ENCODE measurements at places on chromosomes 5 and 9.
A peak's percentile ranks its signal among the peaks of the same experiment; 100 is the strongest.

DNA sequence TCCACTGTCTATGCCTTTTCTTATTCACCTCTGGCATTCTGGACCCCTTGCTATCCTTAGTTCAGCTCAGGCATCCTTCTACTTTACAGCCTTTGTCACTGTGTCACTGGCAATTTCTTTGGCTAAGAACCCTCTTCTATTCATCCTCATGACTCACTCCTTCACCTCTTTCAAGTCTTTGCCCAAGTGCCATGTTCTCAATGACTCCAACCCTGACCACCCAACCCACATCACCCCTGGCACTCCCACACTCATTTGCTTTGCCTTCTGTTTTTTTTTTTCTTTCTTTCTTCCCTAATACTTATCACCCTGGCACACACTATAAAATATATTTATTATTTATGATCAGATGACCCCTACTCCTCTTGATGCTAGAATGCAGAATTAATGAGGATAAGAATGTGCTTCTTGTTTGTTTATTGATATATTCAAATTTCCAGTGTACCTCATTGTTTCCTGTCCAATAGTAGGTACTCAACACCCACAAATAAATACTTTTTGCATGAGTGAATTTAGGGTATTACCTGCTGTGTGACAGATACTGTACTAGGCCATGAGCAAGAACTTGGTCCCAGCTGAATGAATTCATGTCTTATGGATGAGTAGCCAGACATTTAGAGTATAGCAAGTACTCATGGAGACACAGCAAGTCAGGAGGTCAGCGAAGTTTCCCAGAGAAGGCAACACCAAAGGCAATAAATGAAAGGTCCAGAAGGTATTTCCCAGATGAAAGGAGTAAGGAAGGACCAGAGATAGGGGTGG lies 236.1 kb downstream of the PAPPA start:
- DNase-seq = no peak

- DNase-seq = no peak
These were observed 63.8 kb upstream of the RNF130 start for GRCh38 chr5:180135128-180135955.

DNA sequence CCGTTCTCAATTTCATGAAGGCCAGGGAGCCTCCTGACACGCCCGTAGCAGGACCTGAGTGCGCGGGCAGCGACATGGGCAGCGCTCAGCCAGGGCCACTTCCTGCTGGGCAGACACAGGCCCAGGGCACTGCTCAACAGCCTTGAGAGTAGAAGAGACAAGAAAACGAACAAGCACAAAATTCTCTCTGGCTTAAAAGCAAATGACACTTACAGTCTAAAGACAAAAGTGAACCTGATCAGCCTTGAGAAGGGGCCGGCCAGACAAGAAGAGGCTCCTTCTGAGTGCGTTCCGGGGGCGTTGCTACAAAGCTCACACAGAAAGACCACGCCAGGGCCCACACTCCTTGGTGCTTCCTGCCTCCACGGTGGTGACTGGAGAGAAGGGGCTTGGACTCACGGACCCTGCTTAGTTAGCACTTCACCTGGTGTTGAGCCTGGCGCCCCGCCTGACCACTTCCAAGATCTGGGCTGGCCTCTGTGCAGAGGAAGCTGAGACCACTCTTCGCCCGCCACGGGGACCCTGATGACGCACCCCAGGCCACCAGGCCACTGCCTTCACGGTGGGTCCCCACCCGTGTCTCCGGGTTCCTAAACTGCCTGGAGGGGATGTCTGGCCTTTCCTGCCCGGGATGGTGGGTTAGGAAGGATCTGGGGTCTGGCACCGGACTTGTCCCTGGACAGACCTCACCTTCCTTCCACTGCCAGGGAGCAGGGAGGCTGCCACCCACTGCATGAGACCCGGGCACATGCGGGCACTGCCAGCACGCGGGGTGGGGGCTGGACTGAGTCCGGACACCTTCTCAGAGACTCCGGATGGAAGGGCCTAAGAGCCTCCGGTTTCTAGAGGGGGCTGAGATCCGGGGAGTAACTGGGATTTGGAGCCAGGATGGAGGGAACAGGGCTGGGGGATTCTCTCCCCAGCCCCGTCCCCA lies 1.3 kb downstream of the SLC12A7 start:
- no peak for DNase-seq

DNA sequence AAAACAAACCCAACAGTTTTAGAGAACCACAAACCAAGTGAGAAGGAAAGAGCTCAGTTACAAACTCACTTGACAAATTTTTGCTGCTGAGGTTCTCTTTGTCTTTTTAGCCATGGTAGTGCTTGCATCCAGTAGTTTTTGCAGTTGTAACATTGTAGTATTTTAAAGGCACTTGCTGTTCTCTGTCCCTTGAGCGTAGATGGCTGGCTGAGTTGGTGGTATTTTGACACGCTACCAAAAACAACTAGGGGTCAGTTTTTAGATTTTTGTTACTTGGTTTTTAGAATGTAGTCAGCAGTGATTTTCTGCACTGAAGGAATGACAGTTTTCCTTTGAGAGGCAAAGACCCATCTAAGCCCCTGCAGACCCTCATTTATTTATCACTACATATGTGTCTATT lies 58.0 kb downstream of the TLE4 start:
- no peak for DNase-seq

DNA sequence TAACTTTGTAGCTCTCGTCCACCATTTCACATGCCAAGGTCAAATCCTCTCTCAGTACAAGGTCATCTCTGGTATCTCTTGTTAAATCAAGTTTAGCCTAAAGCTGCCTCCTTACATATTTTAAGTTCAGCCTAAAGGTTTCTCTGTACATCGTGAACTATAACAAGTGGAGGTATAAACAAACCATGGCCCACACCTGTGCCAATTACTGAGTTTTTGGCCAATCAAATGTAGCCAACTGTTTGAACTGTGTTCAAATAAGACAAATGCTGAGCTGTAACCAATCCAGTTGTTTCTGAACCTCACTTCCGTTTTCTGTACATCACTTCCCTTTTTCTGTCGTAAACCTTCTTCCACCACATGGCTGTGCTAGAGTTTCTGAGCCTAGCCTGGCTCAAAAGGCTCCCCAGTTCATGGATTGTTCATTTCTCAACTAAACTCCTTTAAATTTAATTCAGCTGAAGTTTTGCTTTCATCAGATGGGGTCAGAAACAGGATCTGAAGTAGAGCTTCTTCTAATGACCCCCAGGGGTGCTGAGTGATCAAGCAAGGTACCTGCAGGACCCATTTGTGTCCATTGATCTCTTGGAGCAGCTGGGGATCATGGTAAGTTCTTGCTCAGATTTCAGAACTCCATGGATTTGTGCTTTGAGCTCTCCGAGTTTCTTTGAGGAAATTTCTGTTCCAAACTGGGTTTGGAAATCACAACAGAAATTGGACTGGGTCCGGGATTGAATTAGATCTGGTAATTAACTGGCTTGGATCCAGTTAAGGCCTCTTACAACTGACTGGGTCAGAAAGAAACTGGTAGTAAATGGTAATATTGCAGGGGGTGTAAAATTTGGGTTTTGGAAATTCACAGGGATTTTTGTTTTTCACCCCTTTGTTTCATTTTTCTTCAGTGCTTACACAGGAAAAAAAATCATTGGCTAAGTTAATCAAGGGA lies 11.0 kb upstream of the NANS start:
- peak; percentile 7 for DNase-seq

DNA sequence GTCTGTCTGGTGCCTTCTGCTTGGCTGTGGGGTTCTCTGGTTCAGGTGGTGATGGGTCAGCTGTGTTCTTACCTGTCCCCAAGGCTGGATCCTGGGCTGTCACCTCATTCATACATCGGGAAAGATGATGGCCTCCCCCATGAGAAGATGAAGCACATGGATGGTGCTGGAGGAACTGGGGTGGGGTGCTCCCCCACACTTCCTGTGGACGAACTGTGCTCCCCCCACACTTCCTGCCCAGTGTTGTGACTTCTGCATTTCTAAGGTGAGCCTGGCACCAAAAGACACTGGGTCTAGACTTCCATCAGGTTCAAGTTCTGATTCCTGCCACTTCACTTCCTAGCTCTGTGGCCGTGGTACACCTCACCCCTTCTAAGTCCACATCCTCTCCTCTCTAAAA lies 4.3 kb upstream of the SURF6 start:
- DNase-seq = no peak

GRCh38 chr5:45648744-45649143 lies 47.4 kb downstream of the HCN1 start:
- DNase-seq = no peak

- DNase-seq = no peak
These were observed 65.4 kb upstream of the WWC1 start for GRCh38 chr5:168226012-168226411.

GRCh38 chr9:126454215-126454614 lies 127.6 kb downstream of the MVB12B start:
- no peak for DNase-seq
